ENCODE measurements at places on chromosomes 5 and 9.

- DNase-seq: no peak
These were observed 12.2 kb downstream of the TAS2R1 start for GRCh38 chr5:9617739-9618504.

- DNase-seq: peak; percentile 68
These were observed 40.3 kb upstream of the SVEP1 start for GRCh38 chr9:110619831-110620230.

- no peak for DNase-seq
These were observed 49.1 kb downstream of the SEMA5A start for GRCh38 chr5:9496801-9497200.

GRCh38 chr5:16970826-16971225, 34.7 kb upstream of the MYO10 start:
- DNase-seq: no peak

GRCh38 chr5:103234239-103234975, 24.2 kb upstream of the MACIR start:
- DNase-seq: no peak

GRCh38 chr9:16794871-16795639, 75.4 kb downstream of the BNC2 start:
- peak; percentile 88 for DNase-seq

DNA sequence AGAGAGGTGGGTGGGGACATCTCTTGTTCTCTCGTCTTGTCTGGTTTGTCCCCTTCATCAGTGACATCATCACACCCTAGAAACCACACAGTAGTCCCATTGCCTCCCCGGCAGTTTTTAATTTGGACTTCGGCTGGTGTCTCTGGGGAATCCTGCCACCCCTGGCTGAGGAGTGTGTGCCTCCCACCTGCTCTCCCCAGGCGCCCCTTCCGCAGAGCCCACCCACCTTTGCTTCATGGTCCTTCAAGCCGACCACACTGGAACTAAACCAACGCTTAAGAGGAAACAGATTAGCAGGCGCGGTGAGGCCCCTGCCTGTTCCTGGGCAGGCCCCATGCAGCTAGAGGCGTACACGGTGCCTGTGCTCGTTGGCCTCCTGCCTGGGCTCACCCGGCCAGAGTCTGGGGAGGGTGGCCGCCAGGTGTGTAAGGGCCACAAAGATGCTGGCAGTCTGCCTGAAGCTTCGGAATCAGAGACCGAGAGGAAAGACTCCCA, 107.6 kb upstream of the SPRY4 start:
- DNase-seq: no peak

GRCh38 chr5:153753645-153754432, 263.4 kb downstream of the GRIA1 start:
- DNase-seq: no peak

DNA sequence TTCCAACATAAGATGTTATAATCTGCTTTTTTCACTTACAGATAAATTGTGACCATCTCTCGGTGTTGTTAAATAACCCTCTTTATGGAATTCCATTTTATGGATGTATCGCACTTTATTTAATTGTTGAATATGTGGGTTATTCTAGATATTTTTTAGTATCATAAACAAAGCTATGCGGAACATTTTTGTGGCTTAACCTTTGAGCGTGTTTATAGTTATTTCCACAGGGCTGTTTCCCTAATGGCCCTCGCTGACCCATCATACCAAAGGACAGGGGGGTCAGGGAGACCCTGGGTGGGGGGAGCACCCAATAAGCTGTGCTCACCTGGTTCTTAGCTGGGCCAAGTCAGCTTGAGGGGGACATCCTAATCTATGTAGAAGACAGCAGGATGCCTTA, 65.3 kb downstream of the NDST1 start:
- no peak for DNase-seq

GRCh38 chr9:89923961-89924504, 319.2 kb downstream of the GADD45G start:
- DNase-seq: no peak

- DNase-seq: no peak
These were observed 25.6 kb upstream of the ANGPTL2 start for GRCh38 chr9:127148014-127148413.

DNA sequence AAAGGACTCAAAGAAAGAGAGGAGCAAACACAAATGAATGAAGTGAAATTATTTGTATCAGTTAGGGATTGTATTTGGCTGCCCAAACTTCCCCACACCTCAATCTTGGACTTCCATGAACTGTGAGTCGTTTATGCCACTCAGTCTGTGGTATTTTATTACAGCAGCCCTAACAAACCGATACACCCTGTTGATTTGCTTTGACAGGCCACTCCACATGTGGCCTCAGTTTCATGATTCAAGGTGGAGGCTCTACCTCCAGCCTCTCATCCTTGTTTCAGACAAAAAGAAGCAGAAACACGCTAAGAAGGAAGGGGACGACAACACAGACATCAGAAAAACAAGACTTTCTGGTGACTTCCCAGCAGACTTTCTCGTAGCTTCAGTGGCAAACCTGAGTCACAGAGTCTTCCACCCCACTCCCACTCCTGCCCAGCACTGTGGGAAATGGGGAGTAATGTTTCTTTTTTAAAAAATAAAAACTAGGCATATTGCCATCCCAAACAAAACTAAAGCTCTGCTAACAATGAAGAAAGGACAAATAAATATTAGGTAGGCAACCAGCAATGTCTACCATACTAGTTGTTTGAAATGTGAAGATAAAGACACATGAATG, 52.2 kb upstream of the ABCA1 start:
- DNase-seq: no peak

GRCh38 chr9:15133488-15133887, 173.5 kb downstream of the TTC39B start:
- no peak for DNase-seq

DNA sequence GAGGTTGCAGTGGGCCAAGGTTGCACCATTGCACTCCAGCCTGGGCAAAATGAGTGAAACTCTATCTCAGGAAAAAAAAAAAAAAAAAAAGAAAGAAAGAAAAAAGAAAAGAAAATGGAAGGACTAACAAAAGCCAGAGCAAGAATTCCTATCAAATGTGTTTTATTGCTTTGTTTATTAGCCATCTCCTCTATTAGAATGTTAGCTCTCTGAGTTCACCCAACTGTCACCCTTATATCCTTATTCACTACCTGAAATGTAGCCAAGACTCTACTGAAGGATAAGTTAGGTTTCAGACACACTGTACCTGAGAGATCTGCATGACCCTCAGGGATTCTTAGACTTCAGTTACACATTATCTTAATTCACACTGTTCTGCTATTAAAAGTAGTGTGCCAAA, 177.9 kb downstream of the MAPKAP1 start:
- DNase-seq: no peak

- DNase-seq: no peak
These were observed 104.1 kb downstream of the MTREX start for GRCh38 chr5:55411876-55412275.

- DNase-seq: no peak
These were observed 632.5 kb downstream of the ISL1 start for GRCh38 chr5:52015760-52016159.

DNA sequence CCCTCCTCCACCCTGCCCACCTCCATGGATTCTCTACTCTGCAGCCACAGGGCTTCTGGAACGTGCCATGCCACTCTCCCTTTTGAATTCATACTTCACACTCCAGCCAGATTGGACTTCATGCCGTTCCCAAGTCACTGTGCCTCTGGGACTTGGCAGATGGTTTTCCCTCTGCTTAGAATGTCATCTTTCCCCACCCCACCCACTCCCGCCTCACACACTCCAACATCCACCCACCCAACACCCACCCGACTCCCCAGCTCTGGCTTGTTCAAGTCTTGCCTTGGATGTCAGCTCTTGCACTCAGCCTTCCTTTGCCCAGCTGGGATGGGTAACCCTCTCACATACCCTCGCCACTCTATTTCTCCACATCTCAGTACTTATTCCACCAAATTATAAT, 142.1 kb upstream of the DHFR start:
- DNase-seq: no peak

DNA sequence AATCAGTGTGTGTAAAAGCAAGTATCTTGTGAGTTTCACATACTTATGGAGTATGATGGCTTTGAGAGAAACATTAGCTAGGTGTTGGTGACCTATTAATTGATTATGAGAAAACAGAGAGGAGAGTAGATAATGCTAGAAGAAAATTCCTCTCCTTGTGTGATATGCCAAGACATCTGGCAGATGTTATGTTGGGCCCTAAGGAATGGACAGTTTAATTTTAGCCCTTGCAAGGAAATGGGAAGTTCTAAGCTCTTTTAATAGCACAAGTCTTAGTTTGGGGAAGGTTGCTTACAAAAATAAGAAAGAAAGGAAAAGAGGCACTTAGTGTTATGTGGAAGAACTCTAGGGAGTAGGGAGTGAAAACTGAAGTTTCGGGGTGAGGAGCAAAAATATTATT, 5.1 kb downstream of the ZNF462 start:
- DNase-seq: no peak

DNA sequence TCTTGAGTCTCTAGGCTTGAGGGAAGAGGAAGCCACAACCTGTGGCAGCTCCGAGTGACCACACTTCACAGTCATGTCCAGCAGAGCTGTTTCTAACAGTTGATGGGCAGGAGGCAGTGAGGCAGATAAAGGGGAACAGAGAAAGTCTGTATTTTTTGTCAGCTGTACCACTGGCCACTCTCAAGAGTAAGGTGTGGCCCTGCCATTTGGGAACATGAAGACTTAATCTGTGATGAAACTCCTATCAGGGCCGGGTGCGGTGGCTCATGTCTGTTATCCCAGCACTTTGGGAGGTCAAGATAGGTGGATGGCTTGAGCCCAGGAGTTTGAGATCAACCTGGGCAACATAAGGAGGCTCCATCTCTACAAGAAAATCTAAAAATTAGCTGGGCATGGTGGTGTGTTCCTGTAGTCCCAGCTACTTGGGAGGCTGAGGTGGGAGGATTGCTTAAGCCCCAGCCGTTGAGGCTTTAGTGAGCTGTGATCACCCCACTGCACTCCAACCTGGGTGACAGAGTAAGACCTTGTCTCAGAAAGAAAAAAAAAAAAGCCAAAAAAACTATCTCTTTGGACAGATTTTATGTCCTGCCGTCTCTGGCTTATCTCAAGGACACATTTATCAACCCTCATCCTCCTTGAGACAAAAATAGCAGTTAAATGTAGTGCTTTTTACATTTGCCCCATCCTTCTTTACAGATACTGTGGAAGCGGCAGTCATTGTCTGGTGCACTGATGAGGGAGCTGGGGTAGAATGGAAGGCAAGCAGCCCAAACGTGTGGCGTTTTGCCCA, 11.9 kb upstream of the COL15A1 start:
- DNase-seq: no peak

DNA sequence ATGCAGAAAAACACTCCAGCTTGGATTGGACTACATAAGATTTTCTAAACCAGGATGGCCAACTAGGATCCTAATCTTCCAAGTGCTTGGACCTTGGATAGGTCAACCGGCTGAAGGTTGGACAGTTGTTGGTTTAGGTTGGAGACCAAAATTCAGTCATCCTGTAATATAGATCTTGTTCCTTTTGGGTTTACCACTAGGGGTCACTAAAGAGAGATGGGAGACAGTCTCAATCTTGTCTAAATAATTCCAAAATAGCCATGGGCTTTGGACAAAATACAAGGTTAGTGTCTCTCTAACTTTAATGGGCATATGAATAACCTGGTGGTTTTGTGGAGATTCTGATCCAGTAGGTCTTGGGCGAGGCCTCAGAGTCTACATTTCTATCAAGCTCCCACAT, 148.7 kb upstream of the ERCC6L2 start:
- peak; percentile 53 for DNase-seq

DNA sequence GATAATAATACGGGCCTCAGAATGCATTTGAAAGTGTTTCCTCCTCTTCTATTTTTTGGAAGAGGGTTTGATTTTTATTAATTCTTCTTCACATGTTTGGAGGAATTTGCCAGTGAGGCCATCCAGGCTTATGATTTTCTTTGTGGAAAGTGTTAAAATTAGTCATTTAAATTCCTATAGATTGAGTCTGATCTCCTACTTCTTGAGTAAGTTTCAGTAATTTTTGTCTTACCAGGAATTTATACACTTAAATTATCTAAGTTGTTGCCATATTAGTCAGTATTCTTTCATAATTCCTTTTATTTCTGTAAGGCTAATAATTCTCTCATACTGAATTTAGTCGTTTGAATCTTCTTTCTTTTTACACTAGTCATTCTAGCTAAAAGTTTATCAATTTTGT, 25.2 kb upstream of the HAPLN1 start:
- DNase-seq: no peak

DNA sequence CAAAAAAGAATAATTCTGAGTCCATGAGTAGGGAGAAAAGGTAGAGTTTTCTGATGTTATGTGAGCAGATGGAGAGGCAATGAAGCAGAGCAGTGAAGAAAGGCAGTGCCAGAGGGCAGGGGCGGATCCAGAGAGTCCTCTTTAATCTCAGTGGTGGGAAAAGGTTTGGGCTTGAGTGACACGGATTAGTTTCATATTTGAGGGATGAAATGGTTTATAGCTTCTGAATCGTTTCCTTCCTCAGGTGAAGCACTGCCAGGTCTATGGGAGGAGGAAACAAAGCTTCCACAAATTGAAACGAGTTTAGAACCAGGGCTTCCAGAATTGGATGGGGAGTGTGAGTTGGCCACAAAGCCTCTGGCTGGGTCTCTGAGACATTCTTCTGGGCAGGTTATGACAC, 517.0 kb upstream of the PAPPA start:
- no peak for DNase-seq

DNA sequence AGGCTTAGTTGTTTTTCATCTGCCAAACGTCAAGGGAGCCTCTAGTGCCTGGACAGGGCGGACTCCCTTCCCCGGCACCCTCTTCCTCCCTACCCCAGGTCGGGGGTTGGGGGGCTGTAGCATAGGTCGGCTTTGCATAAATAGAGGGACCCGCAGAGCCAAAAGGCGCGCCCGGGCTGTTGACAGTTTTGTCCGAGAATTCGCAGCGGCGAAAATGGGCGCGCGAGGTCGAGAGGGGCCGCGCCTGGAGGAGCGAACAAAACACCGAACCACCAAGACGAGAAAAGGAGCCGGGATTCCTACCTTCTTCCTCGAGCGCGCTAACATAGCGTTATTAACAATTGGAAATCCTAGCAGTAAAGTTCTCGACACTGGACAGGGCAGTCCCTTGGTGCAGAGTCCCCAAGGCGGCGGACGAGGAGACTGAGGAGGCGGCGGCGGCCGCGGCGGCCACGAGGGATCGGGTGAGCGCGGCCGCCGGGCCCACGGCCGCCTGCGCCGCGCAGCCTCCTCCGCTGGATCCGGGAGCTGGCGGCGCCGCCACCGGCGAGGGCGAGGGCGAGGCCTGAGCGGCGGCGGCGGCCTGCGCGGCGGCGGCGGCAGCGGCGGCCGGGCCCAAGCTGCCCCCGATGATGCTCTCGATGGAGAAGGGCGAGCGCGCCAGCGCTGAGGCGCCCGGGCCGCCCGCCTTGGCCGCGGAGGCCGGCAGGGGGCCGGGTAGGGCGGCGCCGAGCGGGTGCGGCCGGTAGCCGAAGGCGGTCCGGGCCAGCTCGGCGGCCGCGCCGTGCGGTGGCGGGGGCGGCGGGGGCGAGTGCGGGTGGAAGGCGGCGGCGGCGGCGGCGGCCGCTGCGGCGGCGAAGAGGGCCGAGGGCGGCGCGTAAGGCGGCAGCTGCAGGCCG, 1.7 kb downstream of the FOXD1 start:
- no peak for DNase-seq

DNA sequence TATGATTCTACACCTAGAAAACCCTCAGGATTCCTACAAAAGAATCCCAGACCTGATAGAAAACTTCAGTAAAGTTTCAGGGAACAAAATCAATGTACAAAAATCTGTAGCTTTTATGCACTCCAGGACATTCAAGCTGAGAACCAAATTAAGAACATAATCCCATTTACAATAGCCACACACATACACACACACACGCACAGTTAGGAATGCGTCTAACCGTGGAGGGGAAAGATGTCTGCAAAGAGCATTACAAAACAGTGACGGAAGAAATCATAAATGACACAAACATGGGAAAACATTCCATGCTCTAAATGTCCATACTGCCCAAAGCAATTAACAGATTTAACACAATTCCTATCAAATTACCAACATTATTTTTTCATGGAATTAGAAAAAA, 51.4 kb upstream of the CAST start:
- DNase-seq: no peak
